ENCODE measurements at places on chromosomes 5 and 9. TPM values are rescaled to one million over a fixed set of nuclear protein-coding genes. Genes with fewer than 3 reads are reported as not detected.

PRRX2 gene
- total RNA-seq = not detected

MYOT gene
- not detected for total RNA-seq

PNPLA7 gene
- 6.1 TPM for total RNA-seq

C5orf52 gene
- not detected for total RNA-seq

OSTF1 gene
- total RNA-seq = 60.1 TPM

PHYHD1 gene
- 1.0 TPM for total RNA-seq

SPINK1 gene
- not detected for total RNA-seq

BHMT2 gene
- not detected for total RNA-seq

SLC27A6 gene
- not detected for total RNA-seq

CENPP gene
- total RNA-seq = 5.9 TPM

KLF4 gene
- 1.0 TPM for total RNA-seq

C9 gene
- not detected for total RNA-seq

WWC1 gene
- total RNA-seq = 2.0 TPM

FOXI1 gene
- total RNA-seq = not detected

RPL35 gene
- 2,426 TPM for total RNA-seq

BTNL8 gene
- not detected for total RNA-seq

FRMD3 gene
- total RNA-seq = 0.91 TPM

IL5 gene
- not detected for total RNA-seq

PCDHGA12 gene
- 1.3 TPM for total RNA-seq

OGN gene
- total RNA-seq = not detected

GPR151 gene
- not detected for total RNA-seq

All from activated B cell treated with CpG ODN at 0.5 μM for 24 hours (primary cell).